ENCODE measurements at places on chromosomes 1 and 21.

DNA sequence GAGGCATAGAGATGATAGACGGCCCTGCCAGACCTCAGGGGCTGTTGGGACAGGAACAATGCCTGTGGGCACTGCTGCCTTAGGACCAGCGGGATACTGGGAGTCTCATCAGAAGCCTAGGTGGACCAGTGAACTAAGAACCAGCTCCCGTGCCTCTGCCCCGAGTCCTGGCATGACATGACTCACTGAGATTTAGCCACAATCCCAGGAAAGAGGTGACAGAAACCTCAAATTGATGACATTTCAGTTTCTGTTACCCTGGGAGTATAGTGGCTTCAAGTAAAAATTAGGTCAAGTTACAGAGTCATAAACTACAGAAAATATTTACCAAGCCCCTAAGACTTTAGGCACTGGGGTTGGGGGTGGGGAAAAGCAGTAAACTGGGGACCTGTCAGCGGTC lies 74.6 kb upstream of the GADD45A start:
- no peak for DNase-seq

DNA sequence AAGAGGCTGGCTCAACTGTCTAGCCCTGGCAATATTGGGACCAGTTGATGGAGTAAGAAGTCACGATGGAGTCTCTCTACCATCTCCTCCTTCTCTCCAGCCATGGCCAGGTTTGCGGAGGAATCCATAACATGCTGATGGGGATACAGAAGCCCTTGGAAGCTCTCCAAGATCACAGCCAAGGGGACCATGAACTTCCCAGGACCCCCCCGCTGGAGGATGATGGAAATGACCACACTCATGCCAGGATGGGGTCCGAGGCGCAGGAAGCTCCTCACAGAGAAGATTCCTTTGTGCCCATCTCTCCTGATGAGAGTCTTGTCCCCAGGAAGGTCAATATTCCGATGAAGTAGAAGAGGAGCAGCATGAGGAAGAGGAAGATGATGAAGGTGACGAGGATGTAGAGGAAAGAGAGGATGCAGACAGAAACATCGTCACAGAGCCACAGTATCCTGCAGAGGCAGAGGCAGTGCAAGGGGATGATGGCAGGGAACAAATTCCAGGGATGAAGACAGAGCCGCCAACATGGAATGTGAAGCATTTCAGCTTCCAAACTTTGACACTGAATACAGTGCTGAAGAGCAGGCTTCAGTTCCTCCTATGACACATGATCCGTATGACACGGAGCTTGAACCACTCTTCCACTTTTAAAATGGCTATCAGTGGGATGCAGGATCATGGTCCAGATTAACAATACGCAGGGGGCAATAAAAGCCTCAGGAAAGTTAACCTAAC lies 57.9 kb upstream of the EDN2 start:
- no peak for DNase-seq

DNA sequence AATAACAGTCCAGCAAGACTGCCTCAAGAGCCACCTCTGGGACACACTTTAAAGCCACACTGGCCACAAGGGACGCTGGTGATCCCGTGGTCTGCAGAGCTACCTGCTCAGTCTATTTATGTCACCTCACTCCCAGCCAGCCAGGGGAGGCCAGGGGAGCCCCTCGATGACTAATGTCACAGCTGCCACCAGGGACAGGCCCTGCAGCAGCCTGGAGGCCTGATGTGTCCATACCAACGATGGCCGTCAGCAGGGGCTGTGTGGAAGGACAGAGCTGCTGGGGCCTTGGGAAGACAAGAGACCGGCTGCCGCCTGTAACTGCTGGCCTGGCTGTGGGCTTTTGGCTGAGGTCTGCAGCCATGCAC lies 71.0 kb downstream of the SIK1 start:
- DNase-seq = peak; percentile 39

DNA sequence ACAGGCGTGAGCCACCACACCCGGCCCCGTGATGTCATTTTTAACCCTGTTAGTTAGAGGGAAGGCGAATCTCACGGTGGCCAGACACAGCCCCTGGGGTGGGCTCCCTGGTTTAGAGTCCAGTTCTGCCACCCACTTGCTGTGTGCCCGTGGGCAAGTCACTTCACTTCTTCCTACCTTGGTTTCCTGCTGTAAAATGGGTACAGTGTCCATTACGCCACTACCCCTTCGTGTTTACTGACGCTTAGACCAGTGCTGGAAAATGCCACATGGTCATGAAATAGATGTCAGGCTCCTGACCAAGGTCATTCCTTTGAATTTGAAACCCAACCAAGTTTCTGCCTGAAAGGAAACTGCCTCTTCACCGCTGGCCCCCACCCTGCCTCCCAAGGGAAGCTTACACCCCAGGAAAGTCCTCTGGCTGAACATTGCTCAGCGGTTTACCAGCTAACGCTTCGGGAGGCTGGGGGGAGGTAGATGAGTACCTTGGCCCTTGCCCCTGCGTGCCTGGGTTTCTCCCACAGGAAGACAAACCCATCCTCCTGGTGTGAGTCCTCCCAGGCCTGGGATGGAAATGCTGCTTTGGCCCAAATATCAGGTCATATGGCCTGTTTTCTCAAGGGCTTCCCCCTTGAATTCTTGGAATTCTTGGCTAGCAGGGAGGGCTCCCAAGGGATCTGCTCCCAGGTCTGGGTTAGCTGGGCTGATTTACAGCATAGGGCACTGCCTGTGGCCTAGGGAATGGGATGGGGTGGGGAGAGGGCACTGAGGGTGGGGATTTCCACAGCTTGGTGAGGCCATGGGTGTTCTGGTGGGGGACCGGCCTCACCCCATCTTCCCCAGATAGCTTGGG lies 7.6 kb upstream of the AADACL4 start:
- DNase-seq = no peak

DNA sequence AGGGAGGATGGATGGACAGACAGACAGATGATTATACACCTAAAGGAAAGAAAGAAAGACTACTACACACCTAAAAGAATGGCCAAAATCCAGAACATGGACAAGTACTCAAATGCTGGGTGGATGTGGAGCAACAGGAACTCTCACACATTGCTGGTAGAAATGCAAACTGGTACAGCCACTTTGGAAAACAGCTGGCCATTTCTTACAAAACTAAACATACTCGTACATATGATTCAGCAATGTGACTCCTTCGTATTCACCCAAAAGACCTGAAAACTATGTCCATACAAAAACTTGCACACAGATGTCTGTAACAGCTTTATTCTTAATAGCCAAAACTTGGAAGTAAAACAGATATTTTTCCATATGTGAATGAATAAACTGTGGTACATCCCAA lies 51.3 kb downstream of the PRPF38A start:
- no peak for DNase-seq

DNA sequence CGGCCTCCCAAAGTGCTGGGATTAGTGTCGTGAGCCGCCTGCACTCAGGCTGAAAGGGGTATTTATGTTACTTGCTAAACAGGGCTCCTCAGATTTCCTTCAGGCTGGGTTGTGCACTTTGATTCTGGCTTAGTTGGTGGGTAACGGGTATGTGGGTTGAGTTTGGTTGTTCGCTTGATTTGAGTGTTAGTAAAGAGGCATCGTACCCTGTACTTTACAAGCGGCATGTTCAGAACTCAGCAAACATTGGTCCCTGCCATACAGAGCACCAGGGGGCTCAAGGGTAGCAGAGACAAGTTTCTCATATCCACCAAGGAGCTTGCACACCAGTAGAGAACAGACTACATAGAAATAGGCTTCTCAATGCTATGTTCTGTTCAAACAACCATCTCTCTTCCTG lies 147.8 kb downstream of the PGBD5 start:
- no peak for DNase-seq

DNA sequence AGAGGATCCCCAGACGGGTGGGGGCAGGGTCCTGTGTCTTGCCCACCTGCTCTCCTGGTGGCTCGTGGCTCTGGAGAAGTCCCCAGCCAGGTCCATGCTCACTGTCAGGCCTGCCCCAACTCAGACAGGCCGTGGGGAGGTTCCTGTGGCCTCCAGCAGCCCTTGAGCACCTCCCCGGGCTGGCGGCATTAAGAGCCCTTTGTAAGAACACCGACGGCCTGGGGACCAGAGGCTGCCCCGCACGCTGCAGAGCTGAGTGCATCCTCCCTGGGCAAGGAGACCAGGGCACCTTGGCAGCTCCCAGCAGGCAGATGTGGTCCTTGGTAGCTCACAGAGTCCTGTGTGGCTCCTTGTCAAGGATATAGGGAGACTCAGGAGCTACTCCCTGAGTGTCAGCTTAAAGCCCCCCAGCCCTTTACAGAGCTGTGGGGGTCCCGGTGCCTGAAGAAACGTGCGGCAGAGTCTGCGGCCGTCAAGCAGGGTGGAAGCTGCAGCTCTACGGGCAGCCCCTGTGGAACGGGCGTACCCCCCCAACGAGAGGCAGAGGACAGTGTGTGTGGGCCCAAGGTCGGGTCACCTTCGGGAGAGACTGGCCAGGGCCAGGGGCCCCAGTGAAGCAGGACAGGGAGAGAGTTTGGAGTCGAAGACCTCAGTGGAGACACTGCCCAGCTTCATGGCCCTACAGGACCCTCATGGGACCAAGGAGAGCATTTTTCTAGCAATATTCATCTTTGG lies 118.6 kb downstream of the PRDM16 start:
- DNase-seq = no peak

GRCh38 chr1:4137621-4138415 lies 237.7 kb upstream of the C1orf174 start:
- no peak for DNase-seq

DNA sequence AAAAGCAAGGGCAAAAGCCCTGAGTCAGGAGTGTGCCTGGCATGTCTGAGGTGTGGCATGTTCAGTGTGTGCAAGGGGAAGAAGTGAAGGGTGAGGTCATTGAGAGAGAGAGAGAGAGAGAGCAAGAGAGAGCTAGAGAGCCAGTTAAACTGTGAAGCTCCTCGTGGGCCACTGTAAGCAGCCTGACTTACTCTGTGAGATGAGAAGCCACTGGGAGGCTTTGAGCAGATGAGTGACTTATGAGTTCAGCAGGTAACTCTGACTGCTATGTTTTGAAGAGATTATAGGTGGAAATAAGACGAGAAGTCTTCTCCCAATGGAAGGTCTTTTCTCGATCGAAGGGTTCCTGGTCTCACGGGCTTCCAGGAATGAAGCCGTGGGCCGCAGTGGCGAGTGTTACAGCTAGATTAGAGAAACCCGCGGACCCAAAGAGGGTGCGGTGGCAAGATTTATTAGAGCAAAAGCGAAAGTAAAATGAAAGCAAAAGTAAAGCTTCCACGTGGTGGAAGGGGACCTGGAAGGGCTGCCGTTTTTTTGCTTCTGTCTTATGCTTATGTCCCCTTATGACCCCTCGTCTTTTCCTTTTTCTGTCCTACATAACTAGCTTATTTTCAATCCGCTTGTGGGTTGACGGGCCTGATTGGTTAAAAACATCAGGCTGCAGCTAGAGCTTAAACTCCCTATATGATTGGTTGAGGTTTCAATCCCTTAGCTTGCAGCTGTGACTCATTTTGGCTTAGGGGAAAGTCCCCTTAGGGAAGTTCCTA lies 323.1 kb upstream of the FAM78B start:
- DNase-seq = peak; percentile 76

- DNase-seq = no peak
These were observed 81.6 kb upstream of the TTC34 start for GRCh38 chr1:2882966-2883696.

DNA sequence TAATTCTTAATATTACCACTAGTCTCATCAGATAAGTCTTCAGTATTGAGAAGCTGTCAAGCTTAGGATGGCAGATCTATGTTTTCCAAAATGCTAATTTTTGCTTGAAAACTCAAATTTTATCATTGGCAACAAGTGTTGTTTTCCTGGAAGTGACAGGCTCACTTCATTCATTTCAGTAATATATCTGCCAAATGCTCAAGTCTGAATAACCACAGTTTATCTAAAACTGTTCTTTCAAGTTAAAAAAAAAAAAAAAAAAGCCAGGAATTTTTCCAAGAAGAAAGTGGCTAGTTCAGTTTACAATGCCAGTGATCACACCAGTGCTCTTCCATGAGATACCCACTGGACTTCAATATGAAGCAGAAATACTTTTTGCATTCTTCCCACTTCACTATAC lies 20.6 kb downstream of the SMYD2 start:
- no peak for DNase-seq

GRCh38 chr1:210918893-210919292 lies 215.1 kb downstream of the KCNH1 start:
- no peak for DNase-seq

GRCh38 chr1:77670330-77670729 lies 12.1 kb downstream of the ZZZ3 start:
- no peak for DNase-seq

DNA sequence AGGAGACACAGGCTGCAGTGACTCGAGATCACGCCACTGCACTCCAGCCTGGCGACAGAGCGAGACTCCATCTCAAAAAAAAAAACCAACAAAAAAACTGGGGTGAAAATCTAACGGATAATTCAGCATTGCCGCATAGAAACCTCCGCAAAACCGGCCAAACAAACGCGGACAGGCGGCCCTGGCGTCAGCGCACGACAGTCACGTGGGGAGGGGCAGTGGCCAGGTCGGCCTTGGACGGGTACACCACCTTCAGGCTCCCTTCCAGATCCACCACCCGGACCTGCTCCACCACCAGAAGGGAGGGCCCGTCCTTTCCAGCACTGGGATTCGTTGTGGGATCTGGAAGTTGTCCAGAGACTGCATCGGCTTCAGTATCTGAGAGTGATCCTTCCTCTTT lies 8.4 kb downstream of the SMIM1 start:
- no peak for DNase-seq

GRCh38 chr1:104746994-104747393 lies 997.3 kb downstream of the AMY1C start:
- DNase-seq = no peak

GRCh38 chr1:178048426-178048825 lies 45.5 kb upstream of the RASAL2 start:
- no peak for DNase-seq

DNA sequence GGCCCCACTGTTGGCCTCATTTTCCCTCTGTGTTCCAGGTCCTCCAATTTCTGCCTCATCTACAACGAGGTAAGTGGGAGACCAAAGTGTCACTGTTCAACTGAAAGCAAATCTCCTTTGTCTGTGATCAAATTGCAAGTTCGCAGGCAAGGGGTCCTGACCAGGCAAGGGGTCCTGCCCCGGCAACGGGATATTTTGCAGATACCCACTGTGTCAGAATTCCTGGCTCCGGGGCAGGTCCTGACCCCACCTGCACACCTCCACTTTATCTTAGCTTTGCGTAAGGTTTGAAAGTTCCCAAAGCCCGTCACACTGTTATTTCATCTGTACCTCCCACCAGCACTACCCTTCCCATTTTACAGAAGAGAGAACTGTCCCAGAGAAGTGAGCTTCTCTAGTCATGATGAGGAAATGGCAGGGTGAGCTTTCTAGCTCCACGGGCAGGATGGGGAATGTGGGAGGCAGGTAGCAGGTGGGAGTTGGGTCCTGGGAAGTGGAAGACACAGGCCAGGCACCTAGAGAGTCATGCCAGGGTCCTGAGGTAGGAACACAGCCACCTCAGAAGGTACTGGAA lies 32.0 kb upstream of the CSF1 start:
- no peak for DNase-seq

Measured in NB4 (cell line).